Nucleus accumbens (tissue), 56 donors: ENCODE measurements at places on chromosomes 16 and 17.

GRCh38 chr16:68088130-68088972, 3.2 kb downstream of the NFATC3 start:
- DNase-seq, result no peak

DNA sequence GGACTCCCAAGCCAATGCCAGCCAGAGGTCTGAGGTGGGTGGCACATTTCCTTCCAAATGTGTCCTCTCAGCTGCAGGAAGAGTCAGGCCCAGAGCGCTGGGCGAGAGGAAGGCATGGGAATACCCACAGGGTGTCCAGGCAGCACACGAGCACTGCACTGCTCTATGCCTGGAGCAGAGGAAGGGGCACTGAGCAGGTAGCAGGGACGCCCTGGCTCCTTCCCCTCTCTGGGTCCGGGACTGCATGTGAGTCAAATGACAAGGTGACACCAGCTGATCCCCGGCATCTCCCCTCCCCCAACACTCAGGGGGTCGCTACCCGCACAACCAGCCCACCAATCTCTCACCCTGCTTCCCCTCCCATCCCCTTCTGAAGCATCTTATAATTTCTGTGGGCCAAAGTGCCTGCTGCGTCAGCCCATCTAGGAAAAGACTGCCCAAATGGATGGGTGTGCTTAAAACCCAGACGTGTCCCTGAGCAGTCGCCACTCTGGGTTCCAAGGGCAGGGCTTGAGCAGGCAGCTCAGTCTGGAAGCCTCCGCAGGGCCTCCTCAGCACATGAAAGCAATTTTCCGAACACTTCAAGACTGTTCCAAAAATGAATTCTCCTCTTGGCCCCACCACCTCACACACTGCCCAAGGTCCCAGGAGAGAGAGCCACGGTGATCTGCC, 12.0 kb upstream of the BCAR1 start:
- no peak for DNase-seq

- DNase-seq, result no peak
These were observed 9.3 kb downstream of the ALDH3A1 start for GRCh38 chr17:19738757-19739156.

GRCh38 chr17:55444471-55445441, 23.1 kb upstream of the MMD start:
- DNase-seq, result no peak

GRCh38 chr17:40532520-40533253, 31.3 kb upstream of the TNS4 start:
- DNase-seq, result no peak

DNA sequence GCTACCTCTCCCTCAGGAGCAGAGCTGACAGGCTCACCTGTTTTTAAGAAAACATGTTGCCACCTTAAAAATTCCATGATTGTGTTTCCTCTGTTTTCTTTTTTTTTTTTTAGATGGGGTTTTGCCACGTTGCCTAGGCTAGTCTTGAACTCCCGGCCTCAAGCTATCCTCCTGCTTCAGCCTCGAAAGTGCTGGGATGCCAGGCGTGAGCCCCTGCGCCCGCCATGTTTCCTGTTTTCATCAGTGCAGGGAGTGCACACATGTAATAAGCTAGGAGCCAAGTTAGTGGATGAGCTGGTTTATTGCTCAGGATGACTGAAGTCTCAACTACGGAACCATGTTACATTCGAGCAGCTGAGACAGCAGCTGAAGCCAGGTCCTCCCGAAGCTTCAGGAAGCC, 13.6 kb downstream of the MRM3 start:
- DNase-seq, result no peak

DNA sequence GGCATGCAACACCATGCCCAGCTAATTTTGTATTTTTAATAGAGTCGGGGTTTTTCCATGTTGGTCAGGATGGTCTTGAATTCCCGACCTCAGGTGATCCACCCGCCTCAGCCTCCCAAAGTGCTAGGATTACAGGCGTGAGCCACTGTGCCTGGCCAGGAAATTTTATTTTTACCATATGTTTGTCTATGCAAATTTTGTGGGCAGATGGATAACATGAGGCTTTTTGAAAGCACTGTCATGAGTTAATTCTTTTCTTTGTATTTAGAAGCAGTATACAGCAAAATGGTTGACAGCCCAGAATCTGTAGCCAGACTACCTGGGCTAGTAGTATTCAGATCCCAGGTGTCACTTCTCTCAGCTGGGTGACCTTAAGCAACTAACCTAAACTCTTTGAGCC, 8.5 kb upstream of the KPNB1 start:
- no peak for DNase-seq

DNA sequence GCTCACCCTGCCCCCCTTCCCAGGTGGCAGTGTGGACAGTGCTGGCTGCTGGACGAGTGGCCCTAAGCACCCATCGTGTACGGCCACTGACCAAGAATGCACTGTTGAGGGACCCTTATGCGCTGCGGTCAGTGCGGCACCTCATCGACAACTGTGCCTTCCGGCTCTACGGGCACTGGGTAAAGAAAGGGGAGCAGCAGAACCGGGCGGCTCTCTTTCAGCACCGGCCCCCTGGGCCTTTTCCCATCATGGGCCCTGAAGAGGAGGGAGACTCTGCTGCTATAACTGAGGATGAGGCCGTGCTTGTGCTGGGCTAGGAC, 5.1 kb downstream of the CFAP119 start:
- DNase-seq, result no peak
